ENCODE measurements at places on chromosomes 5 and 9.
A peak's percentile ranks its signal among the peaks of the same experiment; 100 is the strongest.

DNA sequence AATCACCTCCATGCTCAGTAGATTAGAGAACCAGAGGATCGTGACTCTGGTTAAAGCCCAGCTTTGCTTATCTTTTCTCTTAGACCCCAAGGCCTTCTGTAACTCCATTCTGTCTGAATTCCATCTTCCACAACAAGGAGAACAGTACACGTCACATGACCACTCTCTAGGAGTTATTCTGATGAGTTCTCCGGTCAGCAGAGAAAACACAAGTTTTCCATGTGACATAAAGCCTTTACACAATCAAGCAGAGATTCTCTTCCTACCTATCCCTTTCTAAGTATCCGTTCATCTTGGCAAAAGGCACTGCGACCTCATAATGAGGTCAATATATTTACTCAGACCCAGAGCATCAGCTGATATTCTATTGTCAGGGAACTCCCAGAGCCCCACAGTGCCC lies 112.3 kb downstream of the TRPM6 start:
- DNase-seq = no peak

DNA sequence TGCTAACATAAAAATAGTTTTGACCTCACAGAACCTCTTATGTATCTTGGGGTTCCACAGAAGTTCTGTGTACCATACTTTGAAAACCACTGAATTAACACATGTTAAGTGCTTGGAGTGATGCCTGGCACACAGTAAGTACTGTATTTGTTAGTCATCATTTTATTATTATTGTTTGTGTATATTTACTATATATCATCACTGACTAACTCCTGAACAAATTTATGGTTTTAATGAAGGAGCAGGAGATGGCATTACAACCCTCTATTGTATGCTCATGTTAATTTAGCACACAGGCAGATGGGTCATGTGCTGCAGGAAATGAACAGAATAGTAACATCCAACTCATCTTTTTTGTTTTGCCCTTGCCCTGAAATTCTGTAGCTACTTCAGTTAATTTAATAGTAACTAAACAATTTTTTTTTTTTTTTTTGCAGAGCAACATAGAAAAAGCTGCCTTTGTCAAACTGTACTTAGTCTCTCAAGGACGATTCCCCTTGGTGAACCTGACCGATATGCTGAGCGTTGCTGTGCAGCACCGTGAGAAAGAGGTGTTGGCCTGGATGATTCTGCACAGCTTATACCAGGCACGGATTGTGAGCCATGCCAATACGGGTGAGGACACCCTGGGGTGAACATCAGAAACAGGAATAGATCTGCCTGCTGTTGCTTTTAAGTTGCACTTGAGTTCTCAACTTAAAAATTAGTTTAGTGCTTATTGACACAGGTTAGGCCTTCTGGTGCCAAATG lies 45.4 kb downstream of the HACD4 start:
- DNase-seq = no peak

- no peak for DNase-seq
Measured at GRCh38 chr5:115532517-115532916, 12.1 kb downstream of the FEM1C start.

GRCh38 chr5:137036640-137037039 lies 462.5 kb downstream of the SPOCK1 start:
- DNase-seq = no peak

DNA sequence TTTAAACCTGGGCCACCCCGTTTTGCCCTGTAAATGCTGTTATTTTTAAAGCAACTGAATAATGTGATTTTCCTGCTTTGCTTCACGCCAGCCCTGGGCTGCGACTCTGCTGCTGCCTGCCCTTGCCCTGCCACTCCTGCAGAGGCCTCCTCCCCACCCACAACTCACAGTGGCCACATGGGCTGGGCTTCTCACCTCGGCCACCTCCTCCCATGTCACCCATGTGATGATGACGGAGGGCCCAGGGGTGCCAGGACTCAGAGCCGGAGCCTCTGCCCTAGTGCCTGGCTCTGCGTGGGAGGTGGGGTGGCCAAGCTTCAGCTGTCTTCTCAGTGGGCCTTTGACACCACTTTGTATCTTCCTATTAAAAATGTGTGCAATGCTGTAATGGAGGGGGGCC lies 48.1 kb upstream of the NKD2 start:
- DNase-seq = no peak

DNA sequence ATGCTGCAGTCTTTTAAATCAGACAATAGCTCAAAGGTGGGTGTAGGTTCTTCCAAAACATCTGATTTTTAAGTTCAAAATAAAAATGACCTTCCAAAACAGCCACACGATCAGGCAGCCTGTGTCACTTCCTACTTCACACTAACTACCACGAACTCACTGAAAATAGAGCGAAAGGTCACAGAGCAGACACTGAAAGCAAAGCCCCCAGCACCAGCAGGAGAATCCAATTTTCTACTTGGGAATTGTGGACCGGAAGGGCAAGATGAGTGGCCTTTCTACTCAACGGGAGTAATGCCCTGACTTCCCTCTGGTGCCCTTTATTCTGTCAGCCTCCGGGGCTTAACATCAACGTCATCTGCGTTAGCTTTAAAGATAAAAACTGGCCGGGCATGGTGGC lies 107.8 kb upstream of the FAM120A start:
- no peak for DNase-seq

DNA sequence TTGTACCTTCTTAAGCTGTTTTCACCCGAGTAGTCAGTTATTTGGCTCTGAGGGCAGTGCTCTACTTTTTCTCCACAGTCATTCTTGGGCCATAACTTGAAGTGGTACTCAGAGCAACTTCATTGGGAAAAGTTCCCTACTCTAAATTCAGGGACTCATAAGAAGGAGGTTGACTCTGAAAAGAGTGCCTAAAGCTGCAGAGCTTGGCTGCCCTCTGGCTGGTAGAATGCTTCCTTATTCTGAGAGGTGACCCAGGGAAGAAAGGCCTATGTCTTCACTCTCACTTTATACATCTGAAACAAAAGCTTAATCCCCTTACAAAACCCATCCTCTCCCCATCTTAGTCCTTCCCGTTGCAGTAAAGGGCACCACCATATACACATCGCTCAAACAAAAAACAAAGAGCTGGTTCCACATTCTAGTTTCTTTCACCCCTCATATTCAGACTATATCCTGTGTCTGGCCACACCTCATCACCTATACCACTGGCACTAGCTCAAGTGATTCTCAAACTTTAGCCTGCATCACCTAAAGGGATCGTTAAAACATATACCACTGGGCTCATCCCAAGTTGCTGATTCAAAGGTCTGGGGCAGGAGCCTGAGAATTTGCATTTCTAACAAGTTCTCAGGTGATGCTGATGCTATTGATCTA lies 7.9 kb downstream of the IGIP start:
- DNase-seq = no peak

DNA sequence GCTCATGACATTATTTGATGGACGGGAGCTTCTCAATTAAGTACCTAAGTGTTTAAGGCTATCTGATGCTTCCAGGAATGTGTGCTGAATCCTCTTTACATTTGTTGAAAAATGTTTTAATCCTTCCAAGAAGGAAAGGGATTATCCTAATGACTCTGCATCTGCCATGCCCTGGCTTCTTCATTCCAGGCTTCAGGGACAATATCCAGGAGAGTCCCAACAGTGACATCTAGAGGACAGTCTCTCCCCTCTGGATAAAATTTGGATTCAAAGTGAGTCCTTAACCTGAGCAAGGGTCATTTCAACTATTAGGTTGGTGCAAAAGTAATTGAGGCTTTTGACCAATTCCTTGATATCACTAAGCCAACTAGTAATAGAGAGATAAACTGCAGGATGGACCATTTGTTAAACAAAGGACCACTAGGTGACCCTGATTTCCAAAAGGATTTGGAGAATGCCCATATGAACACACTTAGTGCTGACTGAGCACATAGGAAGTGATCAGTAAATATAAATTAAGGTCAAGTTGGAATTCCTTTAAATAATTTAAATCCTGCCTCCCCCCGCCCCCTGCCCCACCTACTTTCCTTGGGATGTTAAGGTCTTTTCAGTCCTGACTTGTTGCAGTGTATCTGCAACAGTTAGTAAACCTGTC lies 19.1 kb downstream of the TNFSF8 start:
- peak; percentile 60 for DNase-seq

DNA sequence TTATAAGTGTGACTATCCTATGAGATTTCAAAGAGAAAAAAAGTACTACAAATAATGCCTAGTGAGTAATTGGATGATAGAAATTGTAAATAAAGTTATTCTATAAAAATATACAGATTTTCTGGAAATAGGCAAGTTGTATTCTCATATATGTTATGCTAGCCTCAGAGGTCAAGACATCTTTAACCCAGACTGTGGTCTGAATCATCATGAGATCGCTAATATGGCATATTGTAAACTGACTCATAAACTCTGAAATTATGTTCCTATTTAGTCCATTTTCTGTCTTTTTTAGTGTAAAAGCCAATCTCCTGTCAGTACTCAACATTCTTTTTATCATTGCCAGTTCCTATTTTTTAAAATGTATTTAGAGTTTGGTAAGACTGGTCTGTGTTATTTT lies 14.2 kb downstream of the LOX start:
- DNase-seq = no peak

- no peak for DNase-seq
Measured at GRCh38 chr5:9670371-9670770, 40.2 kb upstream of the TAS2R1 start.

DNA sequence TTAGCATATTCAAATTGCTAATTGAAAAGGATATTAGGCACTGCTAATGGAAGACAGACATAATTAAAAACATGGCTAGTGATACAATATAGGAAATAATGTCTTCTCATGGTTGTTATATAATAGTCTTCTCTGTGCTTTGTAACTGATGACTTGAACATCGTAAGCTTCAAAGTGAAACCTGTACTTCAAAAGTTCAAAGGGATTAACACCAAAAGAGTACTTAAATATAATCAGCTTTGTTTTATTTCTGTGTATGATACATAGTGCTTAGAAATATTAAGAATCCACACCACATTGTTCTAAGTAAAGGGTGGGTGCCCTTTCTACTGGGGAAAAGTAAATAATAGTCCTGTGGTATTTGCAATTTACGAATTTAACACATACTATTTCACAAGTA lies 75.4 kb upstream of the ITGA1 start:
- DNase-seq = no peak

DNA sequence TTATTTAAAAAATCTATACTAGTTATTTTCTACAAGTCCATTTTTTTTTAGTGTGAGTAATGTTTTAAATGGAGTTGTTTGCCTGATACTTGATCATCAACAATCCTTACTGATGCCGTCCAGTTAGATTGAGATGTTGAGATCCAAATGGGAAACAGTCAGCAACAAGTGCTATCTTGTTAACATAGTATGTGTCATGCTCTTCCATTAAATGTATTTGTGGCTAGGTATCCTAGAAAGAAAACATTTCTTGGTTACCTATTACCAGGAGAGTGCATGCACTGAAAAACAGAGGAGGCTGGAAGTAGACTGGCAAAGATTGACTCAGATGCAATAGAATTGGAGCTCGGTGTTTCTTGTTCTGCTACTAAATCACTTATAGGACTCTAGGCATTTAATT lies 123.4 kb upstream of the MAN2A1 start:
- DNase-seq = no peak

- no peak for DNase-seq
Measured at GRCh38 chr9:87445646-87446045, 52.0 kb upstream of the DAPK1 start.

DNA sequence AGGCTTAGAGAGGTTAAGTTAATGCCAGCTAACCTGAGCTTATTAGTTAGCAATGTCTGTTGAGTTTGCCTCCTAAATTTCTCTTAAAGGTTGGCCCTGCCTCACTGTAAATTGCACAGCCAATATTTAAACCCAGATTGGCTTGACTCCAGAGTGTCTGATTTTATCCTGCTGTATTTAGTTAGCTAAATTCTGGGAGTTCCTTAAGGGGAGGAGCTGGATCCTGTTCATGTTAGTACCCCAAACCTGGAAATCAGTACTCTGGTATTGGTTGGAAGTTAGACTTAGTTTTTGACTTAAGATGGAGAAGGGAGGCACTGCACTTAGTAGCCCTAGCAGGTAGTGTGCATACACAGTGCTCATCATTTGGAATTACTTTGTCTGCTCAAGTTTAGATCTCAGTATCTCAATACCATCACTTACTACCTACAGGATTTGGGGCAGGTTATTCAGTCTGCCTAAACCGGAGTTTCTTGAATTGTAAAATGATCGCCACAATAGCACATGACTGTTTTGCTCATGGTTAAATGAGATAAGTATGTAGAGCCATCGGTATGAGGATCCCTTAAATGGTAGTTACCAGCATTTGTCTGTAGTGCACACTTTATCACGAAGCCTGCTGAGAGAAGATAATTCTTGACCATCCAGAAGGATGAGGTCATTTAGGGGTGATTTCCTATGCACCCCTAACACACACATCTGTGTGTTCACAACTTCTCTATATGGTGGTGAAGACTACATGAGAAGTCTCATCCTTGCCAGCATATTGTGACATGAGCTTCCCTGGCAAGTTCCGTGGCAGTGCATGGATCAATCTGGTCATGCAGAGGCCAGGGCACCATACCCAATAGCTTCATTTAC lies 264.8 kb upstream of the TRIM32 start:
- DNase-seq = no peak

GRCh38 chr5:133933670-133934295 lies 34.6 kb downstream of the C5orf15 start:
- DNase-seq = no peak

DNA sequence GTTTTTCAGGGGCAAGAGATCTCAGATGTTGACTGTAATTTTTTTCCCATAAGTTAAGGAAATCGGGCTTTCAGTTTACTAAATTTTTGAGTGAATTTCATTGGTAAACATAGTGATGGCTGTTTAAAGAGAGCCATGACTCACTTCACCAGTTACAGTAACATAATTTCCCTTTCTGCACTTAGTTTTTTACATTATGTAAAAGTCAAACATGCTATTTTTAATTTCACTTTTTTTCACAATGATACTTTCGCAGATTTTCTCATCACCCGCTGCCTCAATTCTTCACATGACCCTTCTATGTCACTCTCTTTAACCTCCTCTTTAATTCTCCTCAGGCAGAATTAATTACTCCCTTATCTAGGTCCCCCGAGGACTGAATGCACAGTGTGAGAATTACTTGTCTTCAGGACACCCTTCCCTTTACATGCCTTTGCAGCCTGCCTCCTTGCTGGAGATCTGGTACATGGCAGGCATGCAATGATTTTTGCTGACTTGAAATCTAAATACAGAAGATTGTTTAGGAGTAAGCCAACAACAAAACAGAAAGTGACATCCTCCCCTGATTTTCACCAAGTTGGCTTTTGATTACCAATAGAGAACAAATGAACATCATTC lies 217.5 kb upstream of the S1PR3 start:
- DNase-seq = no peak

GRCh38 chr9:6214434-6214833 lies 1.2 kb upstream of the IL33 start:
- DNase-seq = no peak
